Stimulated activated CD4-positive, alpha-beta T cell treated with anti-CD3 and anti-CD28 coated beads, TNF-alpha, amount 100 ng/mL, for 24 hours (primary cell): ENCODE measurements at places on chromosomes 6 and 20.

GRCh38 chr20:49570828-49571552, 3.1 kb upstream of the PTGIS start:
- no peak for DNase-seq

- no peak for DNase-seq
Observed at GRCh38 chr20:52572687-52573086, 381.1 kb upstream of the ZFP64 start.

GRCh38 chr6:148999929-149000468, 253.2 kb downstream of the UST start:
- DNase-seq: no peak

DNA sequence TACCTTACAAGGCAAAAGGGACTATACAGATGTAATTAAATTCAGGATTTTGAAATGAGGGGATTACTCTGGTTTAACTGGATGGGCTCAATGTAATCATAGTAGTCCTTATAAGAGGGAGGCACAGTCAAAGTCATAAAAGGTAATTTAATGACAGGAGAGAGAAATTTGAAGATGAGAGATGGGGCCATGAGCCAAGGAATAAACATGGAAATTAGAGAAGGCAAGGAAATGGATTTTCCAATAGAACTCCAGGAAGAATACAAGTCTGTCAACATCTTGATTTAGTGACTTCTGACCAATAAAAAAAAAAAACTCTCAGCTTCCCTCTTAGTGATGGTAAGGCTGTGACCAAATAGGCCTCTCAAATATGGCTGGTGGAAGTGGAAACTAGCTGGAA, 101.9 kb upstream of the BEND3 start:
- DNase-seq: no peak

DNA sequence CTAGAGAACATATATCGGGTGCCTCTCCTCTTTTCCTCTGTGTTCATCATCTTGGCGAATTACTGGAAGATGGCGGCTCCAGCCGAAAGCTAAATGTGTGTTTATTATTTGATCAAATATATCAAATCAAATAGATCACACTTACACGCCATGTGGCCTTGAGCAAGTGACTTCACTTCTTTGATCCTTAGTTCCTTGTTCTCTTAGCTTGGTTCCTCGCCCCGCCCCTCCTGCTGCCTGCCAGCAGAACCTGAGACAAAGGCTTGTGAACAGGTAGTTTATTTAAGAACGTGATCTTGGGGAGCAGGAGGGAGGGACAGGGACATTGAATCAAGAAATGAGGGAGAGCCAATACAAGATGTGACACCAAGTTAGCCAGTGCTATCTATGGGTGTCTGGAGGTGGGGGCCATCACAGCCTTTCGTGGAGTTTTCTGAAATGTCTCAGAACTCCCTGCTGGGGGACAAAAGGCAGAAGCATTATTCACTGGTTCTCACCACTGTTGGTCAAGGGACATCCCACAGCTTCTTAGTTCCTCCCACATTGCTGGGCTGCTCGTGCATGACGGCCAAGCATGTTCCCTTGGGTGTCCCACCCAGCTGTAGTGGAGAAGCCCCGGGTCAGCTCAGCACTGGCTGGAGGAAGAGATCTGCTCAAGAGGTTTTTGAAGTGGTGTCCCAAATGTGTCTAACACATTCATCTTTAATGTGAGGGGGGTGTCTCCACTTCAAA, 44.9 kb upstream of the RNF24 start:
- no peak for DNase-seq

DNA sequence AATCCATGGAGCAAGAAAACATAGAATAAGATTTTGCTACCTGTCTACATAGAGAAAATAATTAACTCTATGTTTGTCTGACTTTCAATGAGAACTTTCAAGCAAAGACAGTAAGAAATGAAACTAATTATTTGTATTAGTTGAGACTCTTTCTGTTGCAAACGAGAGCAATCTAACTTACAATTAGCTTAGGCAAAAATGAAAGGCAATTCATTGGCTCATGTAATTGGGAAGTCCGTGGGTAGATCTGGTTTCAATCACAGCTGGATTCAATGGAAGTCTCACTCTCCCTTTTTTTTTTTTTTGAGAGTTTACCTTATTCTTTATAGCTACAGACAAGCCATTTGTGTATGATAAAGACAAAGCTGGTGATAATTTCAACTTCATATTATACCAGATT, 68.2 kb upstream of the STXBP5 start:
- no peak for DNase-seq

GRCh38 chr6:20778459-20778858, 244.2 kb downstream of the CDKAL1 start:
- no peak for DNase-seq

DNA sequence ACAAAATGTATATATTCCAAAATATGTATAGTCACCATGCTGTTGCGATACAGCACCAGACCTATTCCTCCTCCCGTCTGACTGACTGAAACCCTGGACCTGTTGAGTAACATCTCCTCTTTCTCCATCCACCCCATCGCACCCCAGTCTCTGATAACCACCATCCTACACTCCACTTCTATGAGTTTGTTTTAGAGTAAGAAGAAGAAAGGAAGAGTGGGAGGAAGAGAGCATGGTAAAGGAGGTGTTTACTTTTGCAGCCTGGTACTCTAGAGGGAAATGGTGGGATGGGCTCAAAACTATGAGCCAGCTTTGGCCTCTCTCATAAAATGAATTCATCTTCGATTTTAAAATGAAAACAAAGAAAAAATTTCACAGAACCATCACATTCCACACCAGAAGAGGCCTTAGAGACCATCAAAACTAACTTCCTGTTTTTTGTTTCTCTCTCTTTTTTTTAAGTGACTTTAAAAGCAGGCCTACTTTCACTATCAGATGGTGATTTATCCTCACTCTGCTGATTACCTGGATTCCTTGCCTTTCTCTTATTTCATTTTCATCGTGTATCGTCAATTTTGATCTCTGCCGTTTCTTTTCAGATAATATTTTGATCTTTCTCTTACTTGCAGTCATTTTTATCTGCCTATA, 16.8 kb upstream of the FUCA2 start:
- no peak for DNase-seq

- DNase-seq: no peak
Observed at GRCh38 chr20:62705627-62706026, 3.0 kb upstream of the NTSR1 start.

- DNase-seq: no peak
Observed at GRCh38 chr6:169223006-169223405, 30.6 kb downstream of the THBS2 start.
